Naive thymus-derived CD4-positive, alpha-beta T cell (primary cell): ENCODE measurements at places on chromosomes 6 and 20.
A peak's percentile ranks its signal among the peaks of the same experiment; 100 is the strongest.

DNA sequence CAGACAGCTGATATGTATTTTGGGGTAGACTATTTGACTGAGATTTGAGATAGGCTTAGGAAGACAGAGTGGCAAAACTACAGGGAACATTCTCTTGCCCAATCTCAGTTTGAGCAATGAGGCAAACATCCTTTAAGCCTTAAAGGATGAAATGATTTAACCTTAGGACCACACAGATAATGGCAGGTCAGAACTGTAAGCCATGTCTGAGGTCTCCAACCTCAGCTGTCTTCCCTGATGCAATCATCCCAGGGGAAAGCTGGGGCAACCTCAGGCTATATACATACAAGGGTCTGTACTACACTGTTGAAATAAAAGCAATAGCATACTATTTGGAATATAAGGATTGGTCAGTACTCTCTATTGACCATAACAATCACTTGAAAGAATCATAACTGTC, 83.8 kb upstream of the NUP153 start:
- H3K27ac ChIP-seq, result no peak overlapping the region
- H3K4me3 ChIP-seq, result no peak overlapping the region
- DNase-seq, result no peak
- no peaks in the 10 kb centered on the region for H3K27me3 ChIP-seq
- no peaks in the 10 kb centered on the region for H3K4me1 ChIP-seq
- no peaks in the 10 kb centered on the region for H3K36me3 ChIP-seq

- no peak for DNase-seq
- no peak overlapping the region for H3K4me3 ChIP-seq
- H3K4me1 ChIP-seq, result no peaks in the 10 kb centered on the region
- H3K27ac ChIP-seq, result no peak overlapping the region
Measured at GRCh38 chr6:106279179-106279578, 46.4 kb downstream of the ATG5 start.

GRCh38 chr6:130098317-130098716, 79.9 kb downstream of the L3MBTL3 start:
- DNase-seq, result no peak
- H3K27me3 ChIP-seq, result no peaks in the 10 kb centered on the region
- no peak overlapping the region for H3K27ac ChIP-seq
- H3K36me3 ChIP-seq, result peaks cover 6% of the 10 kb centered on the region
- H3K4me3 ChIP-seq, result no peak overlapping the region
- no peaks in the 10 kb centered on the region for H3K4me1 ChIP-seq

DNA sequence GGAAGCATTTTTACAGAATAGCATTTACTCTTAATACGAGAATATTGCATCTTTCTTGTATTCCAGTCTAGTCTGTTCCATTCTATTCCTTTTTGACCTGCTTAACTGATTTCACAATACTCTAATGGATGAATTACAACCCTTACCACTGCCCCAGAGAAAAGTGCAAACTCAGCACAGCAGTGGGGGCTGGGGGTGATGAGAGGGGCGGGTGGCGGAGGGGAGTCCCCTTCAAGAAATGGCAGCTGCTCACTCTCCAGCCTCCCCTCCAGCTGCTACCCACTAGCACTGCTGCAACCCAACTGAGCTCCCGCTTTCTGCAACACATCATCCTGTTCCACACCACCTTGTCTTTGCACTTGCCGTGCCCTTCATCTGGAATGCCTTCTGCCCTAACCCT, 30.1 kb downstream of the PIM1 start:
- no peak for DNase-seq
- no peaks in the 10 kb centered on the region for H3K36me3 ChIP-seq
- H3K27me3 ChIP-seq, result no peaks in the 10 kb centered on the region
- H3K4me1 ChIP-seq, result peaks cover 30% of the 10 kb centered on the region
- H3K27ac ChIP-seq, result no peak overlapping the region

DNA sequence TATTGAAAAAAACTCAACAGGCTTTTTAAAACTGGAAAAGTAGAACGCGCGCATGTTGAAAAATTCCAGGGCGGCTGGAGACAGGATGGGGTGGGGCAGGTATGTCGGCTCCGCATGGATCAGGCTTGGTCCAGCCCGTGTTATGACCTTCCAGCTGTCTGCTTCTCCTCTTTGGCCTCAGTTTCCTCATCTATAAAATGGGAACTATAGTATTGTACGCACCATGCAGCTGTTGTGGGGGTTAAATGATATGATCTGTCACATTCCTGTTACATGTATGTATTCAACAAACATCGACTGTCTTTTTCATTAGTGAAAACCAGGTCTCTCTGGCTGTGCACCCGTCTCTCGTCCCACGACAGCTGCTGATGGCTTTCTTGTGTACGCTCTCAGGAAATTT, 18.8 kb downstream of the PHACTR3 start:
- no peak overlapping the region for H3K27ac ChIP-seq
- DNase-seq, result no peak
- H3K4me3 ChIP-seq, result no peak overlapping the region
- H3K27me3 ChIP-seq, result no peaks in the 10 kb centered on the region

DNA sequence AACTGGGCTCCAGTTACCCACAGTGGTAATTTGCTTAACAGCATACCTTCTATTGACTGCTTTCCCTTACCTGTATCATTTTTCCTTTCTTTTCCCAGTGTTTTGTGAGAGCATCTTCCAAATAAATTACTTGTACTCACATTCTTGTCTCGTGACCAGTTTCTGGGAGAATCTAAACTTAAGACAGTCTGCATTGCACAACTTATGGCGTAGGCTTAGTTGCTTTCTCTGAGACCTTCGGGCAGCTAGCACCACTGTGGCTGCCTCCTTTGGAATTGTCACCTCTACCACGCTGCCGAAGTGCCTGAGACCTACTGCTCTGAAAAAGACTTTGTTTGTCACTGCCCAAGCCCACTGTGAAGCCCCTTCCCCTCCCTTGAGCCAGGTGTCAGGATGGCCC, 188.1 kb upstream of the BMP2 start:
- no peak for DNase-seq
- no peaks in the 10 kb centered on the region for H3K4me1 ChIP-seq
- H3K27ac ChIP-seq, result no peak overlapping the region
- H3K36me3 ChIP-seq, result no peaks in the 10 kb centered on the region
- no peaks in the 10 kb centered on the region for H3K27me3 ChIP-seq

DNA sequence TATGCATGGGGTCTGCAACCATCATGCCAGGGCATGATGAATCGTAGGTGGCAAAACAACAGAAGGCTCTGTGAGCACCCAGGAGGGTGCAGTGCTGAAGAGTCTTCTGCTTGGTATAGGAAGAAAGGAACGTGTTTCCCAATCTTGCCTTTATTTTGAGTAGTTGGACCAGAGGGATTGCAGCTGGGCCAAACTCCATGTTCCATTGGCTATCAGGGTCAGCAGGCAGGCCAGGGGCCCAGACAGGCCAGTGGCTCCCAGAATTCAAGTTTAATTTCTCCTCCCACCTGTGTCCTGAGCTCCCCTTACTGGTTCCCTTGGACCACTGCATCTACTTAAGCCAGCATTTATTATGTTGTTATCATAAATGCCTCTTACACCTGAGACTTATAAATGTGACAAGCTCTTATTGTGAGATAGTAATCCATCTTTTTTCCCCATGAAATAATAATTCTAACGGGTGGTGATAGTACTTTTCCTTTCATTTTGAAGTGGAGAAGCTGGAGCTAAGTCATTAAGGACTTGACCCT, 918 bp upstream of the TRIM38 start:
- H3K4me3 ChIP-seq, result peak overlapping the region; percentile 73
- H3K36me3 ChIP-seq, result peaks cover 6% of the 10 kb centered on the region
- H3K27me3 ChIP-seq, result no peaks in the 10 kb centered on the region

DNA sequence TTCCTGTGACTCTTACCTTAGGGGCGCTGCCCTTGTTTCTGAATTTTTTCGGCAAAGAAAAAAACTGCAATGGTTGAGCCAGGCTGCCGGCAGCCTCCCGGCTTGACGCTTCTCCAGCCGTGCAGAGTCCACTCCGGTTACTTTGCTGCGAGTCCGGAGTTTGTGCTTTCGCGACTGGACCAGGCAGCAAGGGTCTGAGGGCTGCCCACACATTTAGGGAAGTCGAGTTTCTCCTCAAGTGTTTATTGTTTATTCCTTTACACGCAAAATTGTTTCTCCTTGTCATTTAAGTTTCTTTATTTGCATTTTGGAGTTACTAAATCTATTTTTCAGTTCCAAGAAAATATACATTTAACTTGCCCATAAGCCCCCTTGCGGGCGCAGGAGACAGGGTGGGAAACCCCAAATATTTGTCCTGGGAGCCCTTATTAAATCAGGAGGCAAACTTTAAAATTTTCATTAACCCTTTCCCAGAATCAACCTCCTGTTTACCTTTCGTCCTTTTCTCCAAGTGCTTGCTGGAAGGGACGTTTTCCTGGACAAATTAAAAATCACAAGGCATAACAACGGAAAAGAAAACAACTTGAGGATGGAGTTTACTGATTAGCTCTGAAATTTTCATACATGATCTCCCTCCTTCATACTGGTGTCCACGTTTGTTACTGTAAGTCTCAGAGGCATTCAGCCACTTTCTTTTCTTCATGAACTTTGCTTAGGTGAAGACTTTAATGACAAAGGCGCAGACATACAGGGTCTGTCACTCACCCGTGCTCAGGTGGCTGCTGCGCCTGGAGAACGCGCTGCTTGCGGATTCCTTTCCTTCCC, 1.7 kb upstream of the PDE10A start:
- H3K36me3 ChIP-seq, result no peaks in the 10 kb centered on the region
- no peak for DNase-seq
- no peak overlapping the region for H3K27ac ChIP-seq
- H3K4me3 ChIP-seq, result no peak overlapping the region

DNA sequence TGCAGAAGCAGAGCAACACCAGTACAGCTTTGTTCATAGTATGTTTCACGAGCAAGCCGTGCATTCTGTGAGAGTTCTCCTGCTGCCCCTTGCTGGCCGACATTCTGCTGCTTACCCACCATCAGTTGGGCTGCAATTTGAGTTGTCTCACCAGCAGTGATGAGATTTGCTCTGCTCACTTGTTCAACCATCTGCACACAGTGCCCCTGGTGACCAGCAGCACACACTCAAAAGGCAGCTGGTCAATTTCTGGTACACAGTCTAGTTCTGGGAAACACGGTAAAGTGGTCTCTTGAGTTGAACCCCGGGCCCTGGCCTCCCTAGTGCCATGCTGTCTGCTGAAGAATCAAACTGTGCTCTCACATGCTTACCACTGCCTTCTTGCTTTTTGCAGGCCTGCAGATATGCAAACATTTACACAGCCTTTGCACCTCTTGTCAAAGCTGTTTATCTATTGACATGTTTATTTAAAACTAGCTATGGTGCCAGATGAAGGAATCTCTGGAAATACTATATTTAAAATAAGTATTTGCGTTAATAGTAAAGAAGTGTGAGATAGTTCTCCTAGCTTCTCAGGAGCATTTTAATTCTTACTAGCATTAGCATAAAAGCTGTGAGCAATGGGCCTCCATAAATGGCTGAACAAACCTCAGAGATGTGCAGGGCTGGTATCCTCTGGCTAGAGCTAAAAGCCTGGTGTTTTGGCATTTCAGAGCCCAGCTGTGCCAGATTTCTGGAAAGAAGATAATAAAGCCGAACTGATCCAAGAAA, 234.3 kb downstream of the ARHGAP18 start:
- H3K27ac ChIP-seq, result no peak overlapping the region
- no peak for DNase-seq
- no peak overlapping the region for H3K4me3 ChIP-seq
- no peaks in the 10 kb centered on the region for H3K27me3 ChIP-seq
- H3K4me1 ChIP-seq, result no peaks in the 10 kb centered on the region
- no peaks in the 10 kb centered on the region for H3K36me3 ChIP-seq

DNA sequence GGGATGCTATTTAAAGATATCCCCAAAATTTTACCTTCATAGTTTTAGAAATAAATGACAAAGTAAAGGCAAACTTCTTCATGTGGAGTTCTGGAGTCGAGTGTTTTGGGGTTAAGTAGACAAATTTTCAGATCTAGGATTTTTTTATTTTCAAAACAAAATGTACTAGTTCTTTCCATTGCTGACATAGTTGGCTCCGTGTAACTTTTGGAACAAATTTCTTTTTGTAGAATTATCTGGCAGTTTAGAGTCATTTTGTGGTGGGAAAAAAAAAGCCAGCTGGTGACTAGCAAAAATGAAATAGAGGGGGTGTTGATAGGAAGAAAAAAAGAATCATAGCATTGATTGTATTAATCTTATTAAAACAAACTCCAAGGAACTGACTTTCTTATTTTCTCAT, 131.6 kb upstream of the TCF21 start:
- H3K27me3 ChIP-seq, result no peaks in the 10 kb centered on the region
- no peaks in the 10 kb centered on the region for H3K4me1 ChIP-seq
- no peak overlapping the region for H3K27ac ChIP-seq
- H3K4me3 ChIP-seq, result no peak overlapping the region
- no peak for DNase-seq

- no peak overlapping the region for H3K4me3 ChIP-seq
- DNase-seq, result peak; percentile 48
- H3K27me3 ChIP-seq, result no peaks in the 10 kb centered on the region
Measured at GRCh38 chr6:195861-196360, 96.4 kb upstream of the DUSP22 start.

DNA sequence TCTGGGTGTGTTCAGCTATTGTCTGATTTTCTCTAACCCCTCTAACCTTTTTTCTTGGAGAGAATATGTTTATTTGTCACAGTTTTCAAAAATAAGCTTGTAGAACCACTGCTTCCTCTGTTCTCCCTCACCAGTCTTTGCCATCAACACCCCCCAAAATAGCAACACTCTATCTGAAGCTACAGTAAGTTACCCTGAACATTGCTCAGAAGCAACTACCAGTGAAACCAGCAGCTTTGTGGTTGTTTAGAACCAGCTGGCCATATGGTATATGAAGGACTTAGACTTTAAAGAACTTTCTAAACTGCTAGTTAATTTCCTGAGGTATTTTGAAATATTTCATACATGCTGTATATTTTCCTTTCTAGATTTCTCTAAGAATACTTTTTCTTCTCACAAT, 242.9 kb downstream of the KHDRBS2 start:
- H3K27me3 ChIP-seq, result no peaks in the 10 kb centered on the region
- no peak overlapping the region for H3K27ac ChIP-seq
- H3K36me3 ChIP-seq, result no peaks in the 10 kb centered on the region
- DNase-seq, result no peak

- H3K27ac ChIP-seq, result no peak overlapping the region
- H3K36me3 ChIP-seq, result no peaks in the 10 kb centered on the region
- no peak for DNase-seq
Measured at GRCh38 chr6:3382326-3383279, 74.2 kb downstream of the SLC22A23 start.

GRCh38 chr6:101918471-101918870, 525.0 kb downstream of the GRIK2 start:
- no peaks in the 10 kb centered on the region for H3K4me1 ChIP-seq
- no peaks in the 10 kb centered on the region for H3K36me3 ChIP-seq
- no peak overlapping the region for H3K4me3 ChIP-seq
- H3K27me3 ChIP-seq, result no peaks in the 10 kb centered on the region
